ENCODE measurements at places on chromosomes 16 and 17. TPM values are rescaled to one million over a fixed set of nuclear protein-coding genes. Genes with fewer than 3 reads are reported as not detected.

- peak; percentile 93 for DNase-seq
These were observed 67.0 kb downstream of the CENPV start for GRCh38 chr17:16286009-16286946.

DNA sequence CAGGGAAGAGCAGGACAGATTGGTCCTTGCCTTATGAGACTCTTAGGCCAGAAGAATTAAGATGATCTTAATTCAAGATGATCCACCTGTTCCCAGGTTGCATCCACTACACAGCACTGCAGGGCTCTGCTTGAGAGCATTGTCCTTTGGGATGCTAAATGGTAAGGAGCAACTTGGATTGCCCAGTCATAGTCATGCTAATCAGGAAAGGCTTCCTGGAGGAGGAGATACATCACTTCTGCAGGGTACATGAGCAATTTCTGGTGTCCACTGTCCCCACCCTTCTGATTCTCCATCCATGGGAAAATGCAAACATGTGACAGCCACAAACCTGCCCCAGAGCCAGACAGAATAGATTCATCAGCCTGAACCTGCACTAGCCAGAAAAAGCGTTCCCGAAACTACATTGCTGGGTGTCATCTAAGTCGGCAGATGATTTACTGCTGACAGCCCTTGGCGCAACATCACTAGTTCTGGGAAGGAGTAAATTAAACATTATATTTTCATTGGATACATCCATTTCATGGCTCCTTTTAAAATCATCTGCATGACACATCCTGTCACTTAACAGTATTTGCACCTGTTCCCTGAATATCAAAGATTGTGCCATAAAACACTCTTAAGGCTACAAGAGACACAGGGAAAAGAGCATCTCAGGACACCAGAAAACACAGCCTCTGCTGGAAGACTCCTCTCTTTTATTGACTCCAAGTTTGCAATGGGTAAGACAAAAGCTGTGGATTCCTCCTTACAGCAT is 282.2 kb downstream of the MAF start:
- no peak for DNase-seq

DNA sequence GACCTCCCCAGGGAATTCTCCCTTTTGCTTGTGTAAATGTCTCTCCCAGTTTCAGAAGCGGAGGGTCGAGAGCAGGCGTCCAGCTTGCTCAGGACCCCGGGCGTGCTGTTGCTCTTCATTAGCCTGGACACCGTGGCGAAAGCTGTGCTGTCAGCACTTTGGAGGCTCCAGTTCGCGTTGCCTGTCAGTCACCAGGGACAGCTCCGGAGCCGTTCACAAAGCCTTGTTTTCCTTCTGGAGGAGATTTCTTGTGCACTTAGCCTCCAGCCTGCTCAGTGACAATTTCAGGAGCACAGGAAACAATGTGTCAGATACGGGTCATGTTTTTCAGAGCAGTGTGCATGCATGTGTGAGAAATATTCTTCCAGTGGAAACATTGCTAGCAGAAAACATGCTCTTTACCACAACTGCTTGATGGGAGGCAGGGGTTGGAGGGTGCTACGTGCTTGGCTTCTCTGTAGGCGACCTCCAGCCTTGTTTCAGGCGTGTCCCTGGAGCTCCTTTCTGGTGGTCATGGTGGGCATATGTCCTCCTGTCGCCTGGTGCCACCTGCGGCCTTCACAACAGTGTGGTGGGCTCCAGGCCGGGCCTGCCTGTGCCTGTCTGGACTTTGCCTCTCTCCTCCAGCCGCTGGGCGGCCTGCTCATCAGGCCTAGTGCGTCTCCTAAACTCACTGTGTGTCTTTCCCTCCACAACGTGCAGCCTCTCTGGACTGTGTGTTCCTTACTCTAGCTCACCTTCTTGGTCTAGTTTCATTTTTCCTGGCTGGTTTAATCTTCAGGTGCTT is 29.0 kb downstream of the ZNF750 start:
- no peak for DNase-seq

The TBC1D28 gene
- total RNA-seq, result not detected

DNA sequence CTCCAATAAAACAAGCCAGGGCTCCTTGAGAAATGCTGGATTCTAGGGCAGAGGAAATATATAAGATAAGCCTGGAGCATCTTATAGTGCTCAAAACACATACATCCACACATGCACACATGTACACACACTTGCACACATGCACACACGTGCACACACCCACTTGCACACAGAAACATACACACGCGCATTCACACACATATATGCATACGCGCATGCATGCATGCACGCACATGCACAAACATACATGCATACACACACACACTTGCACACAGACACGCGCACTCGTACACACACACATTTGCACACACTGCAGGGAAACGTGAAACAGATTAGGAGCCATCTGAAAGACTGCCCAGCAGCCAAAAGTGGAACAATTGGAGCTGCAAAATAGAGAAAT is 8.0 kb upstream of the ENPP7 start:
- no peak for DNase-seq

The SEZ6 gene
- total RNA-seq, result not detected

GRCh38 chr17:15892731-15893657 is 51.9 kb upstream of the ADORA2B start:
- no peak for DNase-seq

DNA sequence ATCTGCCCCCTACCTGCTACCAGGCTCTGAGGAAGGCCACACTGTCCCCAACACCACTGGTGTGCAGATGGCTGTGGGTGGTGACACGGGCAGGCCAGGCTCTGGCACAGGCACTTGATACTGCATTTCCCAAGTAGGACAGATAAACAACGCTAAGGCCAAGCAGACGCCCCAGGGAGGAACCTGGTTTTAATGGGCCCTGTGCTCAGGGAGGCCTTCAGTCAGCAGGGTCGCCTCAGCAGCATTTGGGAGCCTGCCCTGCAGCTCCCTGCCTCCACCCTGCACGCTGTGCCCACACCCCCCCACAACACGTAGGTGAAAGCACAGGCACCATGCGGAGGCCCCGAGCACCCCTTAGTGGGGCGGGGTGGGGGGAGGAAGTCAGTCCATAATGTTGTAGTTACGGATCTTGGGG is 3.3 kb upstream of the FASN start:
- DNase-seq, result no peak

The OR3A3 gene
- total RNA-seq, result not detected
